ENCODE measurements at places on chromosomes 5 and 9.

GRCh38 chr5:19987612-19988361, at the start of gene CDH18:
Gene CDH18 (minus strand): TSS chr5:19988200. CDS start chr5:19838986, 149,214 bp downstream.
- no peak for DNase-seq

- DNase-seq, result no peak
These were observed 38.6 kb upstream of the FBP1 start for GRCh38 chr9:94677929-94678328.

DNA sequence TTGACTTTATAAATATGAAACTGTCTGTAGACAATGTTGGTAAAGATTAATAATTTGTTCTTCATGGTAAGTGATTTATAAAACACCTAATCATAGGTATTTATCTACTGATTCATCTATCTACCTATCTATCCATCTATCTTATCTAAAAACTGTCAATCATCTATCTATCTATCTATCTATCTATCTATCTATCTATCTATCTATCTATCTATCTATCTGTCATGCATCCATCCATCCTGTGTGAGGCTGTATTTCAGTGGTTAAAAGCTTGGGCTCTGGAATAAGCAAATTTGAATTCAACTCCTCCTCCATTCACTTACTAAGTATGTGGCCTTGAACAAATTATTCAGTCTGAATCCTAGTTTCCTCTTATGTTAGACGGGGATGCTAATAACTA, 161.9 kb upstream of the GNA14 start:
- no peak for DNase-seq

DNA sequence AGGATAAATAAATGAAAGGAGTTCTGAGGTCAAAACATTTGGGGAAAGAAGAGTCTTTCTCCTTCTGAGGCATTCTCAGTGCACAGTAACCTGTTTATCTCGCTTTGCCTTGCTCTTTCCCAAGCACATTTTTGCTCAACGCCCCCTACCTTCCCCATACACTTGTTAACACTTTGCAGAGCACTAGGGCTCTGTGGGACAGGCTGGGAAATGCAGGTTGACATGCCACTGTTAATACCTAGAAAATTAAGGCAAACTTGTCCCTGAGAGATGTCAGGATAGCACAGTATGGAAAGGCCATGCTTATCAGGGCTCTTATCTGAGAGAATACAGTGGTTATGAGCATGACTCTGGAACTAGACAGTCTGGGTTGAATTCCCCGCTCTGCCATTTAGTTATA, 152.0 kb downstream of the DOCK8 start:
- no peak for DNase-seq

DNA sequence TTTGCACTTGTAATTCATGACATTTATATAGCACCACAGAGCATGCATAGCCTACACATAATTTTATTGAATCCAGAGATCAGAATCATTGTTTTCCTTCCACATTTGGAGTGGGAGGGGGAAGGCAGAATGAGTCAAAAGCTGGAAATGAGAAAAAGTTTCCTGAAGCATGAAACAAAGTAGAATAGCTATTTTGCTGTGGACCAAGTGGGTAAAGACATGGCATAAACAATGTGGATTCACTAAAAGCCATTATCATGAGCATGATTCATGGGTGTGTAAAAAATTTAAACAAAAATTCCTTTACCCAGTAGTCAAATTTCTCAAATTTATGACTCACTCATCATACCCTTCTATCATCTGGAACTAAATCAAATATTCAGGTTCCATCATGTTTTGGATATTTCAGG, 97.9 kb downstream of the YIPF5 start:
- no peak for DNase-seq

DNA sequence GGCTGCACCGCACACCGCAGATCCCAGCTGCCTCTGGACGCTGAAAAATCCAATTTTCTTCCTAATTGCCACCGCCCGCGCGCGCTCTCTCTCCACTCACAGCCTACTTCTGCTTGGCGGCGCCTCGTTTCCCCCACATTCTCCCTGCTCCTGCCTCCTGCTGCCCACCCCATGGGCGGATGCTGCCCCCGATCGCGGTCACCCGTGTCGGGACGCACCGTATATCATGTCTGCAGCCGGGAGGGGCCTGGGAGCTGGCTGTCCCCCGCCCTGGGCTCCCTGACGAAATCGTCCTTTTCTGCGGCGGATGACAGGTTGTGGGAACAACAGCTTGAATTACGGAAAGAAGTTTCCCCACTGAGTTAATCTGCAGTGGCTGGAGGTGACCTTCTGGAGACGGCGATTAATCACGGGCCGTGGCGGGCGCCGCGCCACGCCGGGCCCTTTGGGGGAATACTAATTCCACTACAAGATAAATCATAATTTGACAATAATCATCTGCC, 36.3 kb upstream of the PSD2 start:
- DNase-seq, result no peak

DNA sequence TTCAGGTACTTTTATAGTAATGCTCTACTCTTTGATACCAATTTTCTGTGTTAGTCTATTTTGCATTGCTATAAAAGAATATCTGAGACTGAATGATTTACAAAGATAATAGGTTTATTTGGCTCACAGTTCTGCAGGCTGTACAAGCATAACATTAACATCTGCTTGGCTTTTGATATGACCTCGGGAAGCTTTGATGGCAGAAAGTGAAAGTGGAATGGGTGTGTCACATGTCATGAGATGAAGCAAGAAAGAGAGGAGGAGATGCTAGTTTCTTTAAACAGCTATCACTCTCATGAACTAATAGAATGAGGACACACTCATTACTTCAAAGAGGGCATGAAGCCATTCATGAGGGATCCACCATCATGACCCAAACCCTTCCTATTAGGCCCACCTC, 270.9 kb upstream of the IL12B start:
- no peak for DNase-seq

DNA sequence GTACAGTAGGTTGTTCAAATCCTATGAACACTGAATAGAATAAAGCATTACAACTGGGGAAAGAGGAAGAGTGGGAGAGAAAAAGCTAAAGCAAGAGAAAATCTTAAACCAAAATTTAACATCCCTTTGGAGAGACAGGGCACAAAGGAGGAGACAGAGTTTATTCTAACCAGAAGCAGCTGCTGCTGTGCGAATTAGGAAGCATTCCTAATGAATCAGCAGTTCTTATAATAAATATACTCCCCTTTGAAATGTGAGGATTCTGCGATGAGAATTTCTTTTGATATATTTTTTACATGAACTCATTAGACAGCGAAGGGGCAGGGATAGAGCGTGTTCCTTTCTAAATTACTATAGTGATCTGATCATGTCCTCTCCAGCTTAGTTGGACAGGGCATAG, 233.4 kb downstream of the DENND1A start:
- no peak for DNase-seq

DNA sequence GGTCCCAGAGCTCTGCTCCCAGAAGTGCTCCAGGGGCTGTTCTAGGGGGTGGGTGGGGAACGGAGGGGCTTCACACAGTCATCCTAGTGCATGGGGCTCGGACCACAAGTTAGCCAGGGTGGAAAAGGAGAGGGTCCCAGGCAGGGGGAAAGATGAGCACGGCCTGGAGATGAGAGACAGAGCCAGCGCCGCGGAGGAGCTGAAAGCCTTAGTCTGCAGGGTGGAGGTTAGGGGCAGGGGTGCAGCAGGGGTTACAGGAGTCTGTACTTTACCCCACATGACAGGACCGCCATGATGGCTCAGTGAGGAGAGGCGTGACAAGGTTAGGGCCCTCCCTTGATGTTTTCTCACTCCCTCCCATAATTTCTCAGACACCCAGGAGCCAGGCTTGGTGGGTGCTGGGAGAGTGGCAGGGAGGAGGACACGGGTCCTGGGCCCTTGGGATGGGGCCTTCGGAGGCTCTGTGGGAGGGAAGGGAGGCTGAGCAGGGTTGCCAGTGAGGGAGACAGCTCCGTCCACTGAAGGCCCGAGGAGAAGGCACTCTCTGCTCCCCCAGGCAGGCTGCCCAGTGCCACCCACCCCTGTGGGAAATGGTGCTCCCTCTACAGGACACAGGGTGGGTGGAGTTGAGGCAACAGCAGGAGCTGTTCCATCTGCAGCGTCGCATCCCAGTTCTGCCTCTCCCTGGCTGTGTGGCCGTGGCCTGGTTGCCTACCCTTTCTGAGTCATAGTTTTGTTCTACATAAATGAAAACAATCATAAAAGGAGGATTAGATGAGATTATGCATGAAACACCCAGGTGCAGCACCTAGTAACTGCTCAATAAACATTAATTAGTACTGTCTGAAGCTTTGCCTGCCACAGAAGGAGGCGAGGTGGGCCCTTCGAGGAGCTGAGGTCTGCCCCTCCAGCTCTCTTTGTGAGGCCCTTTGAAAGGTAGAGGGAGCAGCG, 66.2 kb downstream of the NDST1 start:
- no peak for DNase-seq

GRCh38 chr5:157198277-157198986, 17.8 kb downstream of the ITK start:
- no peak for DNase-seq

GRCh38 chr9:68733021-68733405, 28.0 kb downstream of the PIP5K1B start:
- DNase-seq, result no peak

DNA sequence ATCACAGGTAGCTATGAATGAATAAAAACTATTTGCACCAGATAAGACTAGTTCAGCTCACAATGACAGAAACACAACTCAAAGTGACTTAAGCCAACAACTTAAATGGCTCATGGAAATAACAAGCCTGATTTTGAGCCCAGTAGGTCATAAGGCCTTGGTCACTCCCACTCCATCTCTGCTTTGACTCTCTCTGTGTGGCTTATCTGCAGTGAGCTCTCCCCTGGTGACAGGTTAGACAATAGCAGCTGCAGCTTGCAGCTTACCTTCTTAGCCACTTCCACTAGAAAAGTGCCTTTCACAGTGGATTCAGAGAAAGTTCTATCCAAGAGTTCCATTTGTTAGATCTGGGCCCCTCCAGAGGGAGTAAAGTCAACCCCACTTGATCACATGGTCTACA, 315.7 kb downstream of the RAB3C start:
- no peak for DNase-seq

- DNase-seq, result no peak
These were observed 31.0 kb downstream of the CAMK4 start for GRCh38 chr5:111255169-111255568.

GRCh38 chr9:126761274-126761673, 43.6 kb upstream of the ZBTB43 start:
- no peak for DNase-seq

DNA sequence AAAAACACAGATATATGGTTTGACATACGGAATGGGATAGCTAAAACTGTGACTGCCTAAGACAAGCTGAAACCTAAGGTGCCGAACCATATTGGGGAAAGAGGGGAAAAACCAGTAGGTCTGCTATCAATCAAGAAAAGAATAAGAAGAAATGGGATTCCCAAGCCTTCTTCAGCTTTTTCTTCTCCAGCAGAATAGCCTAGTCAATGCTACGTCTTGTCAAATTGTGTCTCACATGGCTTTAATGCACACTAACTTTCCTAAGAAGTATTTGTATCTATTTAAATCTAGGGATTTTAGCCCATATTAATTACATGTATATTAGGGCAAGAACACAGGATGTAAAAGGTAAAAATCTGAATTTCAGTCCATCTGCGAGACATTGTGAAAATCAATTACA, 797 bp upstream of the FBXO38 start:
- DNase-seq, result no peak
